T-helper 22 cell (primary cell): ENCODE measurements at places on chromosomes 2 and 18.

- no peak for DNase-seq
These were observed 57.3 kb upstream of the ALPP start for GRCh38 chr2:232321156-232321816.

- DNase-seq: no peak
These were observed 620 bp upstream of the SLC9A2 start for GRCh38 chr2:102618452-102619413.

- DNase-seq: no peak
These were observed 16.5 kb upstream of the AAK1 start for GRCh38 chr2:69659941-69660483.

- DNase-seq: no peak
These were observed 34.8 kb downstream of the CDH20 start for GRCh38 chr18:61368001-61368400.

DNA sequence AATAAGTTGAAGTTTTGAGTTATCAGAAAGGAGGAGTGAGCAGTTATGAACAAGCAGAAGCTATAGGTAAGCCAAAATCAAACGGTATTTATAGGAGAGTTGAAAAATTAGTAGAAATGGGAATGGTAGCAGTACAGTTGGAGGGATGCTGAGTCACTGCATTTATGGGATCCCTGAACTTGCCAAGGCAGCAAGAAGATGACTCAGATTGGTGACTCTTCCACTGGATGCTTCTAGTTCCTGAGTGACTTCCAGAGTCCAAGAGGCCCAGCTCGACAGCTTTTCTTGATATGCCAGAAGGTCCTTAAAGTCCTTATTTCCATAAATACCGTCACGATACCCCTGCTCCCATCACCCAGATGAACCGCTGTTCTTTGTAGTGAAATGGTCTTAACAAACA is 31.1 kb upstream of the ACTR3 start:
- no peak for DNase-seq

DNA sequence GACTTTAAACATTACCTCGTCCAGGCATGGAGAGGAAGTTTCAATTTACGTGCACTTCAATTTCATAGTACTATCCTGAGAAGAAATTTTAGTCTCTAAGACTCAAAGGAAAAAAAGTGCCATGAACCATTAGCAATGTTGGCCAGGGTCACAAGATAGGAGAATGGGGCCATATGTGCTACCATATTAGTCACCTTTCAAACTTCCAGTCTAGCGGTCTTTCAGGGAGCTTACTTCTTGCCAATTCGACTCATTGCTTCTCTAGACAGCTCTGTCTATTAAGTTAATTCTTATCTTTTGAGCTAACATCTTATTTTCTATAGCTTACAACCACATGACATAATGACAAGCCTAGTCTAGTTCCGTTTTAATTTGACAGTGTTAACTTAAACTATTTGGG is 129.1 kb downstream of the ANKRD44 start:
- DNase-seq: no peak

- DNase-seq: no peak
These were observed 15.1 kb downstream of the MYCN start for GRCh38 chr2:15955232-15955988.

DNA sequence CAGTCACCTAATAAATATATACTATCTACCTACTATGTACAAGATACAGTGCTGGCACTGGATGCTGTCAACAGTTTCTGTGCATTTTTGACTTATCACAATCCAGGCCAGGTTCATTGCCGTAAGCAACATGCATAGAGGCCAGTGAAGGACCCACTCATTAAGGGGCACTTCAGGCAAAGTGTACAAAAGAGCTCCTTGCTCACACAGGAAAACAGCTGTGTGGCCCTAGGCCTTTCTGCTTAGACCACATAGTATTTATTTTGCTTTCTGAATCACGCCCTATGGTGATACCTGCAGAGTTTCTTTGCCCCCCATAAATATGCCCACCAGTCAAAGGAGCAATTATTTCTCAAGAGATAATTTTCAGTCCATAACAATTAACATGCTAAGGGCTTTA is 39.6 kb upstream of the STAT4 start:
- no peak for DNase-seq

- DNase-seq: no peak
These were observed 180.6 kb downstream of the CLIP4 start for GRCh38 chr2:29295845-29296244.

GRCh38 chr18:56468396-56468795 is 170.0 kb downstream of the TXNL1 start:
- DNase-seq: no peak

GRCh38 chr2:30956995-30957394 is 149.7 kb upstream of the CAPN13 start:
- DNase-seq: no peak

- no peak for DNase-seq
These were observed 22.6 kb downstream of the THSD7B start for GRCh38 chr2:136787970-136788369.

GRCh38 chr2:41486948-41487347 is 560.9 kb upstream of the PKDCC start:
- no peak for DNase-seq
